Activated CD4-positive, alpha-beta T cell treated with anti-CD3 and anti-CD28 coated beads, Interleukin-2, amount 50 U/mL, for 1 hour (primary cell): ENCODE measurements at places on chromosomes 1 and 21.

- peak; percentile 12 for DNase-seq
Measured at GRCh38 chr1:236534151-236534651, 10.4 kb downstream of the LGALS8 start.

GRCh38 chr1:48652334-48652733 is 124.4 kb downstream of the BEND5 start:
- DNase-seq: no peak

- no peak for DNase-seq
Measured at GRCh38 chr1:106998431-106999002, 58.0 kb upstream of the PRMT6 start.

GRCh38 chr1:192998536-192998935 is 60.6 kb downstream of the UCHL5 start:
- DNase-seq: no peak

DNA sequence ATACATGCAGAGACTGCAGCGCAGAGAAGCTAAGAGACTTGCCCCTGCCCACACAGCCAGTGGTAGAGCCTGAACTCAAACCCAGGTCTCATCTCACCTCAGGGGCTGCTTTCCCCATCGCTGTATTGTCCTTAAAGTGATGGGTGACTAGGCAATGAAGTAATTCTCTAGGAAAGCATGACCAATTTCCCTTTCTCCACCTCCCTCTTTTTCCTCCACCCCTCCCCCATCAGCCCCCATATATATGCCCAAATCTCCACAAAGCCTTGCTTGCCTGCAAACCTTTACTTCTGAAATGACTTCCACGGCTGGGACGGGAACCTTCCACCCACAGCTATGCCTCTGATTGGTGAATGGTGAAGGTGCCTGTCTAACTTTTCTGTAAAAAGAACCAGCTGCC is at the start of gene IL24:
Gene IL24, plus strand, starts transcription at position 269 of the 400 bp plus-strand sequence. CDS start 390 bp downstream, outside the sequence.
- DNase-seq: no peak

GRCh38 chr1:21064057-21064456 is 112.6 kb downstream of the EIF4G3 start:
- no peak for DNase-seq

DNA sequence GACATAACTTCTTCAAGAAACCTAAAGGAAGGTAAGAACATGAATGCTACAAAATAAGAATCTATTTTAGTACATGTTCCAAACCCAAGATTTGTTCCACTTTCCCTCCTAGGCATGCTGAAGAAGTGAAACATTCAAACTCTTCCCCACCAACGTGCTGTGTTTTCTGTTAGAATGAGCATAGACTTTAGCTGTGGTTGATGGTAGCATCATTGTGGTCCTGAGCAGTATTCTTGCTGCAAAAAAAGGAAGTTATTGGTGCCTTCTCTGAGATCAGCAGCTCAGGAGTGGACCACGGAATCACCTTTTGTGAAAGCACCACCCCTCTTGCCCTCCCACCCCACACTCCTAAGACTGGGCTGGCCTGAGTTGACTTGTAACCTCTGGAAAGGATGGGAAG is 100.4 kb upstream of the POGK start:
- DNase-seq: no peak

GRCh38 chr1:35475856-35476674 is 81.1 kb downstream of the KIAA0319L start:
- no peak for DNase-seq

DNA sequence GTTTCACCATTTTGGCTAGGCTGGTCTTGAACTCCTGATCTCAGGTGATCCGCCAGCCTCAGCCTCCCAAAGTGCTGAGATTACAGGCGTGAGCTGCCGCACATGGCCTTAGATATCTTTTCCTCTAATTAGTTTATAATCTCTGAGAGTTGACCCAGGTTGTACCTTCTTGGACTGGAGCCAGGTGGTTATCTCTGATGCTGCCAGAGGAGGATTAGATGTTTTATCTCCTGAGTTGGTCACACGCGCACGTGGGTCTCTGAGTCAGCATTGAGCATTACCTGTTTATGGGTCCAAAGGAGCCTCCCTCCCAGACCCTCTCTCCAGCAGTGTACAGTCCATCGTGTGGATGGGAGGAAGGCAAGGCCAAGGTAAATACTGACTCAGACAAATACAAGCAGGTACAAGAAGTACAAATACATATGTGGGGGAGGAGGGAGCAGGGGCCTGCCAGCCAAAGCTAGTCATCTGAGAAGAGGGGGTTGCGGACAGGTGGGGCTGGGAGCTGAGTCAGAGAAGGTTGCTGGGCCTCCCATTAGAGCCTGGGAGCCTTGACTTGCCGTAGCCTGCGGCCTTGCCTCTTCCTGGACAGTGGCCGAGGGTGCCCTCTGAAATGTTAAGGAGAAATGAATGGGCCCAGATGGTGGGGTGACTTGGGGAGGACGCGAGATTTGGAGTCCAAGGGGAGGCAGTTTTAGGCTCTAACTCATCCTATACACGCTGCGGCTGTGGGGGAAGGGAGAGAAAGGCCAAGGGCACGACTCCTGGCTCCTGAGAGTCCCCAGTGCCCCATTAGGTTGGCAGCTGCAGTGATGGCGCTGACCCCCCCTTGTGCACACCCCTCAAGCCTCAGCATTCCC is 13.1 kb downstream of the IL6R start:
- DNase-seq: peak; percentile 37

GRCh38 chr1:7513081-7513480 is 258.0 kb upstream of the VAMP3 start:
- no peak for DNase-seq

DNA sequence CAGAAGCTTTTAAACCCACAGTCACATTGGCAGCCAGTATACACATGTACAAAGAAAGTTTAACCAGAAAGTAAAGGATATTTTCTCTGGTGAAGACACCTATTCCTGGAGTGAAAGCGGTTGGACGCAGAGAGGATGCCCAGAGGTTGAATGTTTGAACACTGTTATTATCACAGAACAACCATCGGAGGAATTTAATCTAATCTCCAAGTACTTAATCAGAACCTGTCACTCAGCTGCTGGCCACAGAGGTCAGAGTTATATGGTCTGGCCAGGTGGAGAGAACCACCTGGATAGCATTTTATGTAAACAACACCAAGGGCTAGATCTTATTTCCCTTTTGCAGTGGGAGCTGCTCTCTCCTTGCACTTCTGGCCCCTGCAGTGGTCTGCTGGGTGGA is 29.4 kb downstream of the SPATA46 start:
- no peak for DNase-seq

DNA sequence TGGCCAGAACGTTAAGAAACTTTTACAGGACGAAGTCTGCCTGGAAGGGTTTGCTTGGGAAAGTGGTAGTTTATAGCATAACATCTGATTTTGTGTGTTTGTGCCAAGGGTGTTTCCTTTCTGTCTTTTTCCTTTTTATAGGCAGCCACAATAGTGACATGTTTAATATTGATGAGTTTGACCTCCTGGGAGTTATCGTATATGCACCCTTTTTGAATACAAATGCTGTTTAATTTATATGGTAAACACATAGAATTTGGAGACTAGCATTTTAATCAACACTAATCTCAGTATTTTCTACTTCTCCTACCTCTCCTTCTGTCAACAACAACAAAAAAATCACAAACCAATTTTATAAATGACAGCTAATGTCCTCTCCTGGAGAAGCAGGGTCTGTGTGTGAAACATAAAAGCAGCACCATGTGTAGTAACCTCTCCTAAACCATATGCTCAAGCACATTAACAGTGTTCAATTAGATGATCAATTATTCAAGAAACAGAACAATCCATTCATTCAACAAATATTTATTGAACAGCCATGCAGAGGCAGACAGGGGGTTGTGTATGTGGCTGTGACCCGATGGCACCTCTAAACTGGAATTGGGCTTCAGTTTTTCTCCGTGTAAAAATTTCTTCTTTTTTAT is 604 bp upstream of the FMN2 start:
- DNase-seq: no peak

DNA sequence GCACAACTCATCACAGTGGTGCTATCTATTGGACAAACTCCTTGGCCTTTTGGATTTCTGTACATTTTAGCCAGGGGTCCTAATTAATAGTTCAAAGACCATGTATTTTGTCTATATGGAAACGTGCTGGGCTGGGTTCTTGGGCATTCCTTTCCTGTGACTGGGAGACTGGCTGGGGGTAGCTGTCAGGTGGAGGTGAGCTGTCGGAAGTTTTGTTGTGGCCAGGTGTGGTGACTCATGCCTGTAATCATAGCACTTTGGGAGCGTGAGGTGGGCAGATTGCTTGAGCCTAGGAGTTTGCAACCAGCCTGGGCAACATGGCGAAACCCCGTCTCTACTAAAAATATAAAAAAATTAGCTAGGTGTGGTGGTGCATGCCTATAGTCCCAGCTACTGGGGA is 392.4 kb downstream of the RPS6KC1 start:
- no peak for DNase-seq

GRCh38 chr1:64302971-64303370 is 99.5 kb downstream of the UBE2U start:
- DNase-seq: no peak

DNA sequence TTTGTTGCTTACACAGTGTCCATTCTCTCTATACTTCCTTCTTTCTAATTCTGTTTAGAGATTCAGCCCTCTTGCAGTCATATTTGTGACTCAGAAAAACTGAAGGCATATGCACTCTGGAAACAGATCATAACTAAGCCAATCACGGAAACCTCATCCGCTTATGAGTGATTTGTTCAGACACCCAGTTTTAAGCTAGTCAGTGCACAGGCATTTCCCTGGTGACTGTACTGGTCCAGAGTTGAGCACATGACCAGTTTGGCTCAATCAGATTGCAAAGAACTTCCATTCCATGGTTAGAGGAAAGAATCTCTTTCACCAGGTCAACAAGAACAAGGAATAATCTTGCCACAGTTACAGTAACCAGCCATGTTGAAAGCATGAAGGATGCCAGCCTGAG is 69.2 kb upstream of the SGIP1 start:
- DNase-seq: no peak

- DNase-seq: no peak
Measured at GRCh38 chr1:230292689-230293389, 133.3 kb downstream of the PGBD5 start.

GRCh38 chr1:176073524-176074157 is 133.4 kb downstream of the COP1 start:
- peak; percentile 13 for DNase-seq

DNA sequence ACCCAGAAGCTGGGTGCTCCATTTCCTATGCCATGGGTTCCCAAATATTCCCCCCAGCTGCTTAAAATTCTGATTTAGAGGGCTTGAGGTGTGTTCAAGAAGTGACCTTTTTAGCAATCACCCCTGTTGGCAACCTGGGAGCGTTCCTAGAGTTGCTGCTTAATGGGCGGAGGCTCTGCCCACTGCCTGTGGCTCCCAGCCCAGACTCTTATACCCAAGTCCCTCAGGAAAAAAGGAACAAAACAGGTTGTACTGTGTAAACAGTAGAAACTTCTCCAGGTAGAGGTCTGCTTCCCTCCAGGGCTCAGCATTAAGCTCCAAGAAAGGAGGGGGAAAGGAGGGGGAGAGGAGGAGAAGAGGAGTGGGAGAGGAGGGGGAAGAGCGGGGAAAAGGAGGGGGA is 14.6 kb upstream of the TENT5C start:
- DNase-seq: no peak

- no peak for DNase-seq
Measured at GRCh38 chr1:190138266-190138665, 339.4 kb downstream of the BRINP3 start.

DNA sequence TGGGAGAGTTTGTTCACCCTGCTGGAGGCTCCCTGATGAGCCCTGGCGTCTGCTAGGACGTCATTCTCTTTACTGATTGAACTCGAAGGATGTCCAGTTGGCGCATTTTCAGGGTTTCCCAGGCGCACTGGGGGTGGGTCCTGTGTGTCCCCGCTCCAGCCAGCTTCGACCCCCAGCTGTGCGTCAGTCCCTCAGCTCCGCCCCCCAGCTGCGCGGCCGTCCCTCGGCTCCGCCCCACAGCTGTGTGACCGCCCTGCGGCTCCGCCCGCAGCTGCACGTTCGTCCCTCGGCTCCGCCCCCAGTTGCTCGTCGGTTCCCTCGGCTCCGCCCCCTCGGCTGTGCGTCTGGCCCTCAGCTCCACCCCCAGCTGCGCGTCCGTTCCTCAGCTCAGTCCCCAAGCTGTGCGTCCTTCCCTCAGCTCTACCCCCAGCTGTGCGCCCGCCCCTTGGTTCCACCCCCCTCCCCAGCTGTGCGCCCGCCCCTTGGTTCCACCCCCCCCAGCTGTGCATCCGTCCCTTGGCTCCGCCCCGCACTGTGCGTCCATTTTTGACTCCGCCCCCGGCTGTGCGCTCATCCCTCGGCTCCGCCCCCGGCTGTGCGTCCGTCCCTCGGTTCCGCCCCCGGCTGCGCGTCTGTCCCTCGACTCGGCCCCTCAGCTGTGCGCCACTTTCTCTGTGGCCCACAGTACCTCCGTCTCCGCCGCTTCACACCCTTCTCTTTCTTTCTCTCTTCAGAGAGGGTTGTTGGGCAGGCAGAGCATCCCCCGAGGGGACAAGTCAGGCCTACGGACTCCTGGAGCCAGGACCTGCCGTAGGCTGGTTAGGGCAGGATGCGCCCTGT is 61.3 kb downstream of the FAAP20 start:
- peak; percentile 98 for DNase-seq

DNA sequence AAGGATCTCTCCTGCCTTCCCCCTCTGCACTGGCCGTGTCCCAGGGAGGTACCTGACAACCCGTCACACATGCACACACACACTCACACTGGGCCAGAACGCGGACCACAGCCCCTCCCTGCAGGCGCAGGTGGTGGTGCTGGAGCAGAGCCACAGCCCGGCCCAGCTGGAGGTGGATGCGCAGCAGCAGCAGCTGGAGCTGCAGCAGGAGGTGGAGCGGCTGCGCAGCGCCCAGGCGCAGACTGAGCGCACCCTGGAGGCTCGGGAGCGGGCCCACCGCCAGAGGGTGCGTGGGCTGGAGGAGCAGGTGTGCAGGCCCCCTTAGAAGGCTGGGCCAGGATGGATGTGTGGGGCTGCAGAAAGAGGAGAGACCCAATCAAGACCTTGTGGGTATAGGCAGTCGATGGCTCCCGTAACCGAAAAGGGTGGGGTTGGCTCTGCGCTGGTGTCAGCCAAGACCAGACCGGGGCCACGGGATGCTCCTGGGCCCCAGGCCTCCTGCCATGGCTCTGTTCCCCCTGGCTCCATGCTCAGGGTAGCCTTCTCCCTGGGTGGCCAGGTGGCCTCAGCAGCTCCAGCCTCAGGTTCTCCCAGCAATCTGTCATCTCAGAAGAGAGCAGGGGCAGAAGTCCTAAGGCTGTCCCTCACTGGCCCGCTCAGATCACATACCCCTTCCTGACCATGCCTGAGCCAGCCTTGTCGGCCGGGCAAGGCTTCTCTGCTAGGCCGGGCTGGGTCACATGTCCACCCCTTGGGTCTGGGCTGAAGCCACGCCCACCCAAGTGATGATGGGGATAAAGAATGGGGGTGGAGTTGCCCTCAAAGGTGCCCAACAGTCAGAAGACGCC is 8.9 kb downstream of the MFAP2 start:
- no peak for DNase-seq

DNA sequence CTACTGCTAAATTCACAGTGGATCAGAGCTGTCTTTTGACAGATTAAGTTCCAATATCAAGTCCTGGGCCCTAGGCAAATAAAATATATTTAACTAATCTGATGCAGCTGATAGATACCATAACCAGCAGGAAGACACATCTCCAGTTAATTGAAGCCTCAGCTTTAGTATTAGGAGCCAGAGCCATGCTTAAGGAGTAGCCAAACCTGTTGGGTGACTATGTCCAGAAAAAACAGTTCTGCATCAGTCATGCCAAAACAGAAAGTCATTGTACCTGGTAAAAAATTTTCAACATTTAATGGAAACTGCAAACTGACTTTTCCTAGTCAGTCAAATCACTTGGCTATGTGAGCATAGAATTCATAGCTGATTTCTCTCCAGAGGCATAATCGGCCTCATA is 200.5 kb upstream of the RUNX1 start:
- no peak for DNase-seq
